Fibroblast of villous mesenchyme (primary cell): ENCODE measurements at places on chromosomes 5 and 9. TPM values are rescaled to one million over a fixed set of nuclear protein-coding genes. Genes with fewer than 3 reads are reported as not detected.

The RUFY1 gene
- total RNA-seq = 42.5 and 54.0 TPM in 2 replicates

The TCF7 gene
- total RNA-seq = under 0.01 and 0.97 TPM in 2 replicates

The PCDH1 gene
- total RNA-seq = 0.43 and 3.5 TPM in 2 replicates

The IL9 gene
- not detected in 2 replicates for total RNA-seq

The SH3RF2 gene
- 0.97 and 2.2 TPM in 2 replicates for total RNA-seq

The IL3 gene
- total RNA-seq = not detected in 2 replicates

The LRRC26 gene
- not detected in 2 replicates for total RNA-seq

The LTC4S gene
- total RNA-seq = 0.43 TPM in 1 of 2 replicates, not detected in the other

The C5orf63 gene
- total RNA-seq = 1.3 and 1.6 TPM in 2 replicates

The ZNF483 gene
- 2.6 and 5.6 TPM in 2 replicates for total RNA-seq

The ZNF366 gene
- under 0.01 TPM in 2 replicates for total RNA-seq

The MYMK gene
- not detected in 2 replicates for total RNA-seq

The TAS2R1 gene
- 0.32 and 0.43 TPM in 2 replicates for total RNA-seq

The BAAT gene
- under 0.01 TPM in 1 of 2 replicates, not detected in the other for total RNA-seq

- DNase-seq = no peak
These were observed 113.1 kb upstream of the NIPBL start for GRCh38 chr5:36763454-36763853.

- DNase-seq = peak; percentile 32
These were observed at the start of gene ISL1 for GRCh38 chr5:51383131-51384121. ISL1 (plus strand) TSS chr5:51383448; CDS start chr5:51383672, 224 bp downstream.

- DNase-seq = no peak
These were observed 80.8 kb downstream of the ZNF618 start for GRCh38 chr9:113956901-113957300.

GRCh38 chr9:35935261-35935660, 22.7 kb downstream of the OR2S2 start:
- peak; percentile 37 for DNase-seq

- no peak for DNase-seq
These were observed 139.4 kb downstream of the GNAQ start for GRCh38 chr9:77892171-77892570.

GRCh38 chr9:77916820-77917219, 114.8 kb downstream of the GNAQ start:
- DNase-seq = no peak

DNA sequence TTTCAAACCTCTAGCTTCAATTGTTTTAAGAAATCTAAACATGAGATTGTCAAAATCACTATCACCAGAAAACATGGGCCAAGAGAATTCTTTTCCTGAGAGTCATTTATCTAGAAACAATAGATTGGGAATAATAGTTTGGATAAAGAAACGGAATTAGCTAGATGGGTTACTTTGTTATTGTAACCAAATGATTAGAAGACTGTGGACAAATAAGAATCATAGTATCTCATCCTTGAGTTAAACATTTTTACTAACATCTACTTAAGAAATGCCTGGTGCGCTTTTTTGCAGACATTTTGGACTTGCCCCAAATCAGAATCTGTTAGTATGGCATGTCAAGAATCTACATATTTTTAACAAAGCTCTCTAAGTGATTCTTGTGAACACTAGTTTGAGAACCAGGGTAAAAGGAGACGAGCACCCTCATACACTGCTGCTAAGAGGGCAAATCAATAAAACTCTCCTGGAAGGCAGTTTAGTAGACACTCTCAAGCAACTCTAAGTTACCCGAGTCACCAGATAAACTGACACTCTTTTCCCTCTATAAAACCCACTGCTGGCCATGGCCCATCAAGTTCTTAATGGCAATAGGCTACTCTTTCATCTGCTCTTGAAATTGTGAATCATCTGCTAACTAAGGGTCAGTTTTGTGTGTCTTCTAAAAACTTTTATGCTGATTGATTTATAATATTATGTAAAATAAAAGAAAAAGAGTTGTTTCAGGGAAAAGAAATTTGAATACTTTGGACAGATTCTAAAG, 39.1 kb downstream of the TPD52L3 start:
- no peak for DNase-seq

- no peak for DNase-seq
These were observed 268.2 kb downstream of the HSPA4 start for GRCh38 chr5:133319905-133320520.

- DNase-seq = peak; percentile 90
These were observed 63.1 kb downstream of the TMOD1 start for GRCh38 chr9:97564291-97565175.

- peak; percentile 79 for DNase-seq
These were observed 22.2 kb downstream of the SHB start for GRCh38 chr9:38046661-38047300.

- peak; percentile 28 for DNase-seq
These were observed 58.5 kb downstream of the MACROH2A1 start for GRCh38 chr5:135340568-135340967.

DNA sequence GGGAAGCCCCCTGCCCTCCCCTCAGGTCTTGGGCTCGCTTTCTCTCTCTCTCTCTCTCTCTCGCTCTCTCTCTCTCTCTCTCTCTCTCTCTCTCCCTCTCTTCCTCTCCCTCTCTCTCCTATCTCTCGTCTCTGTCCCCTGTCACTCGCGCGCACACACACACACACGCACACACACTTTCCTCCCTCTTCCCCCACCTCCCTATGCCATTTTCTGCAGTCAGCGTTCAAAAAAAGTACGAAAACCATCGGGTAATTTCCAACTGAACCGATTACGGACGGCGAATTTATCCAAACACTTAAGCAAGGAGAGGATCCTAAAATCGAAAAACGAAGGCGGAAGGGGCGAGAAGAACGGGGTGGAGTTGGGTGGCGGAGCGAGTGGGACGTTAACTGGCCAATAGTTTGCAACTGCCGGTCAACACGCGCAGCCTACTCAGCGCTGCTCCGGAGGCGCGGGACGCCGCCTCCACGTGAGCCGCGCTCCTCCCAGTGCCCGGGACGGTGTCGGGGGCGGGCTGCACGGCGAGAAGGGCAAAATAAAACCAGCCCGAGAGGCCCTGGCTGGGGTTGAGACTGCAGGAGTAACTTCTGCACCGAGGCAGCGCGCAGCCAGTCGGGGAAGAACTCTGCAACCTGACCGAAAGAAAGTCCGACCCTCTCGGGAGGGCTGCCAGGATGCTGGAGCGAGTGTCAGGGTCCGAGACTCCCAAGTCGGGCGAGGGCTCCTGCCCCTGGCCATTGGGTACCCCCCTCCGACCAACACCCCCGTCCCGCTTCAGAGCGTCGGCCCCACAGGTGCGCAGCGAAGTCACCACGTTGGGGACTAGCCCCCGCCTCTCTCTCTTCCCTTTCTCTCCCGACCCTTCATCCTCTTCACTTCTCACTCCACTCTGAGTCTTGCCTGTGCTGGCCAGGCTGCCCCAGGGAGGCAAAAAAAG, 24.9 kb upstream of the ELAVL2 start:
- no peak for DNase-seq

DNA sequence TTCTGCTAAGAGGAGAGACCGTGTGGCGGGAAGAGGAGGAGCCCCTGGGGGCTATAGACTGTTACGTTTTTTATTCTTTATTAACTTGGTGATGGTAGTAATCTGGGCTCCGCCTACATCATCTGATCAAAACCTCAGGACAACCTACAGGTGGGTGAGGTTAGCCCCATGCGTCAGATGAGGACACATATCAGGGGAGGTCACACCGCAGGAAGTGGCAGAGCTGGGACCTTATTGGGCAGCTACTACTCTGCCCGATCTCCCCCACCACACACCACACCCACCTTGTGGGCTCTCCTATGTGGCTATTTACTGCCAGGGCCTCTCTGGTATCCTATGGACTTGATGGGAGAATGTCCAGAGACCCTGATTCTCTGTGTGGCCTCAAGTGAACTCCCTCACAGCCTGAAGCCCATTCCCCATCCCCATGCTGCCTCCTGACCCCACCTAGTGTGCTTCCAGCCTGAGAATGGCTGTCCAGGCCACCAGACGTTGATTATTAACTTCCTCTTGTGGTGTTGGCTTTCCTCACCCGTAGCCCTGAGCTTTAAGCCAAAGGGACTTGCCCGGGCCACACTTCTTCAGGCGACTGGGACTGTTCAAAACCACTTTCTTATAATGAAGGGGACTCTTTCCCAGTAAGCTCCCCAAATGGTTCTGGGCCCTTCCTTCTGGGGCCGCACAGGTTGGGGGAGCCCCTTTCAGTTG, 8.2 kb downstream of the UNC5A start:
- no peak for DNase-seq

DNA sequence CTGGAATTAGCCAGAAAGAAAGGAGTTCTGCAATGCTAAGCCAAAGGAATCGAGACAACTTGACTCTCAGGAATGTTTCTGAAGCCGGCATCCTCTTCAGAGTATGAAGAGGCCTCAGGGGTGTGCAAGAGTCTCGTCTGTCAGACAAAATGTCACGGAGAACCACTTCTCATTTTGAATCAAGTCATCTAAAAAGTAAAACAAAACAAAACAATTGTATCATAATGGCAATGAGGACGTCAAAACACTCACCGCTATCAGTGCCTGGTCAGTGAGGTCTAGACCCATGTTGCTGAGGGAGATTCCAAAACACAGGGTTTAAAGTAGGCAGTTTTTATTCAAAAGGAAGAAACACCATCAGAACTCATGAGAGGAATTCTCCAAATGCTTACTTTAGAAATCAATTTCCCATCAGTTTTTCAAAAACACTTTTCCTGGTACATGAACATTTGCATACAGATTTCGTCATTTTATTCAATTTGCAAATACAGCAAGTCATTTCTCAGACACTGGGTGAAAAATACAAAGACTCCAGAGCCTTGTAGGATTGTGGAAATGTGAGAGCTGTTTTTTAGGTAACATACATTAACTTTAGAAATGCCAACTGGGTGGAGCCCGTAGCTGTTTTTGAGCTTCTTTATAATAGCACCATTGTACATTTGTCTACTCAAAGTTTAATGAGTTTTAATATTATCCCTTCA, 89.5 kb upstream of the MAP3K1 start:
- no peak for DNase-seq

DNA sequence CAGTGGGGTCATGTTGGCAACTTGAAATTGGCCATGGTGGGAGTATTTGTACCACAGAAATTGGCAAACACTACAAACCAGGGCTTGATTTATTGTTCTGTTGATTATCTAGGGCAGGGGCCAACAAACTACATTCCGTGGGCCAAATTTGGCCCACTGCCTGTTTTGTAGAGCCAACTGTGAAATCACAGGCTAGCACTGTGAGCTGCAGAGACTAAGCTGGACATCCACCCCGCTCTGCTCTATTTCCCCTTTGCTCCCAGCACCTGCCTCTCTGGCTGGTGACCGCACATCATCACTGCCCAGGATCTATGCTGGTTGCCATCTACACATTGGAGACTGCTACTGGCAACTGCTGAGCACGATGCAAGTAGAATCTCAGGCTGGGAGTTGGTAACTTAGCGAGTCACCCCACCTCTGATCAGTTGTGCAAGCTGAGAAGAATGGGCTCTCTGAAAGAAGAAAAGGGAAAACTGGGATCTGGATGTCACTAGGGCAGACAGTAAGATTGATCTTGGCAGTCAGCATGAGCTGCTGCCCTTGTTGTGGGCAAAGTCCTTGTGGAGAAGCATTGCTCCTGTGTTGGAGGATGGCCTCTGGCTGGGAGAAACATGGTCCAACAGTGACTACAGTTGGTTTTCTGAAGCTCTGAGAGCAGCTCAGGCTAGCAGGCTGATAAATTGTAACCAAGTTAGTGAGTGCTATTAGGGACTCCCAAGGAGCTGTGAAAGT, 144.7 kb upstream of the RAD23B start:
- DNase-seq = no peak

- DNase-seq = no peak
These were observed 21.8 kb downstream of the GRIN3A start for GRCh38 chr9:101716629-101717028.

GRCh38 chr9:131382850-131383729, 10.8 kb upstream of the PRRC2B start:
- DNase-seq = peak; percentile 86

GRCh38 chr9:96515621-96516470, 65.9 kb downstream of the HABP4 start:
- DNase-seq = peak; percentile 38

- DNase-seq = no peak
These were observed 23.5 kb downstream of the FAM114A2 start for GRCh38 chr5:154015071-154015693.

DNA sequence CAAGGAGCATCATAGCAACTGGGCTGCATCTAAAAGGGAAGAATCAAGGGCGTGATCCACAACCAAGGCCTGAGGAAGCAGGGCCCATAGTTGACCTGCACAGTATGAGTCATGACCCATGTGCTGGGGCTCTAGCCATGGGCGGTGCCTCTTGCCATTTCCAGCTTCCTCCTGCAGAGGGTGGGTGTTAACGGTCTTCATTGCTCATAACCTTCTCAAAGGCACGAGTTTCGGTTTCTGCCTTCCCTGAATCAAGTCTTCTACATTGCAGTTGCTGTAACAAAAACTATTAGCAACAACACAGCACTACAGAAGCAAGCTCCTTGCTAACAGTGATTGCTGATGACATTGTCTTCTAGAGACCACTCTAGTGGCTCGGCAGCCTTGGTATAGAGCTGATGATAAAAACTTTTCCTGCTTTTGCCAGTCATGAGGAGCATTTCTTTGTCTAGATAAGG, 66.9 kb downstream of the CTSL start:
- peak; percentile 96 for DNase-seq

- peak; percentile 67 for DNase-seq
These were observed 28.0 kb downstream of the TEX10 start for GRCh38 chr9:100324594-100325200.

- no peak for DNase-seq
These were observed 187.7 kb downstream of the BRINP1 start for GRCh38 chr9:119181561-119181960.

DNA sequence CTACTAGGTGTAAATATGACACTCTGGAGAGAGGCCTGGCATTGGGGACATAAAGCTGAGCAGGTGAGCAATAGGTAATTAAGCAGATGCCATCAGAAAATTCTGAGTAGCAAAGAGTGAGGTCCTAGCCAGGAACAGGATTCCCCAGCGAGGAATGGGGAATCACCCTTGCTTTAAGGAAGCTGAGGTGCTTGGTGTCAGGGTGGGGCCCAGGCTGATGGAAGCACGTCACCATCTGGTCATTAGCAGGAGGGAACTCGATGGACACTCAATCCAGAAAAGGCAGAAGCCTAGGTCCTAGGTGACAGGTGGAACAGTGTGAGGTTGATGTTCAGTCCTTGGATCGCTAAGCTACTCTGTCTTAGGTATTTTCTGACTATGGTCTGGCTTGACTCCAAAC, 562.7 kb upstream of the DAP start:
- DNase-seq = no peak

DNA sequence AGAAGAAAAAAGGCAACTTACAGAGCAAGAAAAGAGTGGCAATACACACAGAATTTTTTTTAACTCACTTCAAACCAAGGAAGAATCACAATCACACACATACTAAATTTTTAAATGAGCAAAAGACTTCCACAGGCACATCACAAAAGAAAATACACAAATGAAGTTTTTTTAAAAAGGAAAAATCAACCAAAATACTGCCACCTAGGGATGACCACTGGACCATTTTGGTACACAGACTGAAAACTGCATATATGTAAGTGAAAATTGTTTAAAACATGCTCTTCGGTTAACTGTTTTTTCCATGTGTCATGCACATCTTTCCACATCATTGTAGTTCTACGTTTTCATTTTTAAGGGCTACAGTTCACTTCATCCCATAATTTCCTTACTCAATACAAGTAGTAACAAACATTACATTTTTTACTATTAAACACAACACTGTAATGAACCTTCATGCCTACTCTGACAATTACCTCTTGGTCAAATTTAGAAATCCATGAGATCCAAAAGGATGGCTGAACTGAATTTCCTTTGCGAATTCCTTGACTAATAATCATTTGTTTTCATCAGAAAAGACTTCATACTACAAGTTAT, 79.0 kb downstream of the FBXW11 start:
- no peak for DNase-seq

- DNase-seq = no peak
These were observed 57.4 kb downstream of the TSTD2 start for GRCh38 chr9:97575673-97576200.
